Transverse colon (tissue), 4 donors: ENCODE measurements at places on chromosomes 12 and 14. TPM values are rescaled to one million over a fixed set of nuclear protein-coding genes. Genes with fewer than 3 reads are reported as not detected.

The MYF5 gene
- not detected for total RNA-seq

The BATF gene
- 2.7 TPM for total RNA-seq

DNA sequence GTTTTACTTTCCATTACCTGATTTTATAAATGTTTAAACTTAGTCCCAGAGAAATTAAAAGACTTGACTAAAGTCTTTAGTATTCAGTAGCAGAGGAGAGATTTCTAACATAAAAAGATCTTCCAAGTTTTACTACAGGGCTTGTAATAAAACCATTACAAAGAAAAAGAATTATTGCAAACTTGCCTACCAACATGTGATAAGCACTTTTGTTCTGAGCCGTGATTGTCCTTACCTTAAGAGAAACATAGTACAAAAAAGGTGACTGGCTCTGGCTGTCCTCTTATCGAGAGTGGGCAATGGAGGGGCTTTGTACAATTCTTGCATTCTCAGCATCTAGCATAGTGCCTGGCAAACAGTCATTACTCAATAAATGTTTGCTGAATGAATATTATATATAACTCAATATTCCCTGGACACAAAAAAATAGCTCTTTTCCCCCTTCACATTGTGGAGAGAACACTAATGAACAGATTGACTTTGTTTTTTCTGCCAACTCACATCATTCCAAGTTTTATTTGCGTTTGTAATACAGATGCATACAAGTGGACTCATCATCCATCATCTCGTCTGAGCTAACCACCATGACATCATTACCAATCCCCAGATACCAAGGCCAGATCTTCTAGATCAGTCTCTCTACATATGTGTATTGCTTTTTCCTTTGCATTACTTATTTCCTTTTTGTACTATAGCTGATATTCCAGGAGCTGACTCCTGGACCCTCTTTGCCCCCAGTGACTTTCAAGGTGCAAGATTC is 192.8 kb upstream of the EEA1 start:
- no peak for DNase-seq

DNA sequence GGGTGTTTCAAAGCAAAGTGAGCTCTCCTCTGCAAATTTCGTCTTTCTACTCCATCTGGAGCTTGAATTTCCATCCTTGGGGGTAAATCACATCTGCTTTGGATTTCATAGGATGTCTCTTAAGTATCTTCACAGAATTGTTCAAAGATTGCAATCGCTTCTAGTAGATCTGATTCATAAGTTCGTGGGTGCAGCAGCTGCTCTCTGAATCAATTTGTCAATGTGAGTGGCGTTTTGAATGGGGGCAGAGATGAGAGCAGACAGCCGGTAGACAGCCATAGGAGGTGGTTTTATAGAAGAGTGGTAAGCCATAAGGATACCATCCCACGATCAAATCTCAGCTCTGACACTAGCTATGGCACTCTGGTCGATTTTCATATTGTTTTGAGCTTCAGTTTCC is 146.0 kb upstream of the RPH3A start:
- DNase-seq = no peak

DNA sequence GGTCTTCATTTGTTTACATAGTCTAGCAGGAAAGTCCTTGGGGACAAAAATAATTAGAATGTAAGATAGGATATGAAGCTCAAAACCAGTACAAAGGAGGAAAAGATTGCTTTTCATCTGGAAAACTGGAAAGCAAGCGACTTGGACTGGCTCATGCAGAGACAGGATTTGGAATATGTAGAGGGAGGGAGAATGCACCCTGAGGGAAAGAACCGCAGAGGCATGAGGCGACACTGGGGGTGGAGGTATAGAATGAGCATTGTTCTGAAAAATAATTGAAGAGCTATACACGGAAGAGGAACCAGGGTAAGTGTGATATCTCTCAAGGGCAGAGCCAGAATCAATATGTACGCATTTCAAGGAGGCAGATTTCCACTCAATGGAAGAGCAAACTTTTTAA is 85.5 kb downstream of the PLEKHG3 start:
- DNase-seq = no peak

GRCh38 chr12:92365333-92365732 is 219.7 kb upstream of the BTG1 start:
- no peak for DNase-seq
